ENCODE measurements at places on chromosomes 7 and 10.

DNA sequence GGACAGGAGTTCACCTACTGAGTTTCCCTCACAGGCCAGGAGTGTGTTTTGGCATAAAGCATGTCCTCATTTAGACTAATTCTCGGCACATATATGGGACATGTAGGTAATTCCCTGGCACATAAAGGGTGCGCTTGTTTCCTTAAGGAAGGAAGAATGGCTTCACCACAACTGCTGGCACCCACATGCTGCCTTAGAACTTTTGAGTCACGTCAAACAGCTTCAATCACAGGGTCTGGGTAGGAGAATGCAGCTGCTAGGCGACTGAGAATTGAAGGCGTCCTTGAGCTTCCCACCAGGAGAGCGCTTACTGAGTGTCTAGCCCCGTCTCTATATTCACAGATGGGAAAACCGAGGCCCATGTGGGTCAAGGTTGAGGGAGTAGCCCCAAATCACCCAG lies 146.1 kb downstream of the CHN2 start:
- no peak for DNase-seq

DNA sequence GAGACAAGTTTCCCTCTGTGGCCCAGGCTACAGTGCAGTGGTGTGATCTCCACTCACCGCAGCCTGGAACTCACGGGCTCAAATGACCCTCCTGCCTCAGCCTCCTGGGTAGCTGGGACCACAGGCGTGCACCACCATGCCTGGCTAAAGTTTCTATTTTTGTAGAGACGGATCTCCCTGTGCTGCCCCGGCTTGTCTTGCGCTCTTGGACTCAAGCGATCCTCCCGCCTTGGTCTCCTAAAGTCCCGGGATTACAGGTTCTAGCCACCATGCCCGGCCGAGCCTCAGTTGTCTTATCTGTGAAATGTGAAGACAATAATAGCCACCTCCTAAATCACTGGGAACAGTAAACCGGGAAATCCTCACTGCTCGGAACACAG lies 88.1 kb downstream of the FOXL3 start:
- no peak for DNase-seq

GRCh38 chr10:33180390-33180789 lies 154.1 kb downstream of the NRP1 start:
- DNase-seq = no peak

DNA sequence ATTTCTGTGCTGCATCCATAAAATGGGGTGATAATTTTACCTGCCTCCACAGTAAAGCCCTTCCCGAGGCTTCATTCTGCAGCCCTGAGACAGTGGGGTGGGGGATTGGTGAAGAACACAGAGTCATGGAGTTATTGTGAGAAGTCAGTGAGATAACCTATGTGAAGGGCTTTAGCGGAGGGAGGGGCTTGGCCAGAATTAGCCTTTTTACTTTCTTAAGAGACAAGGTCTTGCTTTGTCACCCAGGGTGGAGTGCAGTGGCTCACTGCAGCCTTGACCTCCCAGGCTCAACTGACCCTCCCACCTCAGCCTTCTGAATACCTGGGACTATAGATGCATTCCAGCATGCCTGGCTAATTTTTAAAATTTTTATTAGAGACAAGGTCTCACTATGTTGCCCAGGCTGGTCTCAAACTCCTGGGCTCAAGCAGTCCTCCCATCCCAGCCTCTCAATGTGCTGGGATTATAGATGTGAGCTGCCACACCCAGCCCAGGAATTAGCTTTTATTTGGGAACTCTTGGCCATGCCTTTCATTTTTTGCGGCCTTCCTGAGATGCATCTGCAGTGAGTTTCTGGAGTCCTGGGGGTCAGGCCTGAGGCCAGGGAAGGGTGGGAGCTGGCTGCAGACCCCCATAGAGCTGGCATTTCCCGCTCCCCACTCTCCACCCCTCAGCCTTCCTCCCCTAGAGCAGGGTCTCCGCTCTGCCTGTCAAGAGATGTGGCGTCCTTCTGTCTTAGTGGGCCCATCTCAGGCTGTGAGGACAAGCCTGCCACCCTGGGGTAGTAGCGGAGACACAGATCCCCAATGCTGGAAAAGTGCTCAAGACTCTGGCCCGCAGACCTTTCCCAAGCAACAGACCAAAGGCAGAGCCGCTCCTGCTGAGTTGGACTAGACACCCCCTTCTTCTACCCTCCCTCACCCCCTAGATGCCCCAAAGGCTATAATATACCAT lies 77.0 kb downstream of the ZMIZ1 start:
- no peak for DNase-seq

DNA sequence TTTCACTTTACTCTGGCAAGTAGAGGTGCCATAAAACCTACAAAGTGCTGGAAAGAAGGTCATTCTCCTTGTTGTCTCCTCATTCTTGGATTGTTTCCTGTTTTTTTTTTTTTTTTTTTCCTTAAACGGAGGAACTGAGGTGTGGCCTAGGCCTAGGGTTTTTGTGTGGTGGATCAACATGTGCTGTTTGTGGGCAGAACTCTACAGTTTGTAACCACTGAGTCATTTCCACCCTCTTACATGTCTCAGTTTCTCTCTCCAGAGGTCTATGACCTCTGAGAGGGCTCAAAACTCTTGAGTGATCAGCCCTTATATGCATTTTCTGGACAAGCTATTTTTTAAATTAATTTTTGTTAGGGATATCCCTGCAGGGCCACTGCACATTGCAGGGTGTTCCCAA lies 296.0 kb downstream of the PPP1R3A start:
- DNase-seq = no peak

DNA sequence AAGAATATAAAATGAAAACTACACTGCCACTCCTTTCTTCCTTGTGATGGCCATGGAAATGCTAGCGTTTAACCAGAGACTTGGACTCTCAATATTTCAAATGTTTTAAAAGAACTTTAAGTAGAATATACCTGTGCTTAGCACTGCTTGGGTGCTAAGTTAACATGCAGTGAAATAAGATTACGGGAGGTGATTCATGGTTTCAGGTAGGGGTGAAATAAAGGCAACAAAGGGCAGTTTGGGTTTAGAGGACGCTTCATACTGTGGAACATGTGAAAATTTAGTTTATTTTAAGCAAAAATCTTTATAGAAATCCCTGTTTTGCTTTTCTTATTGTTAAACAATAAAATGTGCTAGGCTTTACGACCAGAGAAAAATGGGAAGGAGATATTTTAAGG lies 94.0 kb downstream of the PTPRZ1 start:
- no peak for DNase-seq

- peak; percentile 92 for DNase-seq
These were observed 259.0 kb downstream of the CXCL12 start for GRCh38 chr10:44125879-44126278.
